ENCODE measurements at places on chromosomes 2 and 18. TPM values are rescaled to one million over a fixed set of nuclear protein-coding genes. Genes with fewer than 3 reads are reported as not detected.

GRCh38 chr2:116809109-116809508, 1005.4 kb upstream of the DDX18 start:
- no peak for DNase-seq

Gene UCN
- 0.59 TPM for total RNA-seq

GRCh38 chr18:71238974-71239624, 950.3 kb downstream of the SOCS6 start:
- no peak for DNase-seq

- DNase-seq: peak; percentile 96
Measured at GRCh38 chr2:27441958-27442919, at the start of gene KRTCAP3. Gene KRTCAP3 (plus strand): TSS chr2:27442381. CDS start chr2:27442413, 32 bp downstream.

- no peak for DNase-seq
Measured at GRCh38 chr18:56475250-56475649, 163.1 kb downstream of the TXNL1 start.

- no peak for DNase-seq
Measured at GRCh38 chr18:6509832-6510231, 95.1 kb upstream of the L3MBTL4 start.

Gene CHRNA1
- not detected for total RNA-seq

Data from GM23338 (cell line).